Stimulated activated CD8-positive, alpha-beta memory T cell treated with anti-CD3 and anti-CD28 coated beads, Interleukin-7, amount 100 ng/mL, for 24 hours (primary cell): ENCODE measurements at places on chromosomes 7 and 10.

DNA sequence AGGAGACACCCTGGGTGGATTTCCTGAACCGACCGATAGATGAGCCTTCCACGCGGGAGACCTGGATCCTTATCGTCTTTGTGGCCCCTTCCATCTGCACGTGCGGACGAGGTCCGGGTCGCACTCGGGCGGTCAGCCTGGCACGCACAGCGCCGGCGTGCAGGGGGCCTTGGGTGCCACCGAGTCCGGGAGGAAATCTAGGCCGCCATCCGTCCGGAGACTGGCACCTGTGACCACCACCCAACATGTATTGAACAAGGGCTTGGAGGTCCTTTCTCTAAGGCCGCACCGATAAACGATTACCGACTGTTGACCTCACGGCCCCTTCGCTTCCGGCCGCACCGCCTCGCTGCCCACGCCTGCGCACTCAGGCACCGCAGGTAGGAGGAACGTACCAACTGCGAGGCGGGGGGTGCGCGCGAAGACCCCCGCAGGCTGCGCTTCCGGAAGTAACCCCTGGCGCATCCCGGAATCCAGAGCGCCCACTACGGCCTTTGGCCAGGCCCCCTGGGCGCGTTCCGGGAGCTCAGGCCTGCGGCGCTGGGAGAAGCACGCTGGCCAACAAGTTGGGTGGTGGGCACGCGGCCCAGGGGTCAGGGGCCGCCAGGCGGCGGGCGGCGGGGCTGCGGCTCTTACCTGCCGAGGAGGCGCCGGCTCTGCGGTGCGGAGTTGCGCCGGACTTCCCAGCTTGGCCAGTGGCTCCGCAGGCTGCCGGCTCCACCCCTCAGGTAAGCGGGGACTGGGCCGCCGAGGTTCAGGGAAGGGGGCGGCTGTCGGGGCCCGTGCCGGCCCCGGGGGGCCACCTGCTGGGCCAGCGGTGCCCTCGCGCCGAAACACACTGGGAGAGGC lies at the start of the genes ACTR3C and LRRC61:
Gene ACTR3C (minus strand): TSS at position 713 of the 849 bp plus-strand sequence. CDS start 28,249 bp downstream, outside the sequence.
Gene LRRC61 (plus strand): TSS at position 523 of the 849 bp plus-strand sequence. CDS start 13,507 bp downstream, outside the sequence.
- DNase-seq, result peak; percentile 30

DNA sequence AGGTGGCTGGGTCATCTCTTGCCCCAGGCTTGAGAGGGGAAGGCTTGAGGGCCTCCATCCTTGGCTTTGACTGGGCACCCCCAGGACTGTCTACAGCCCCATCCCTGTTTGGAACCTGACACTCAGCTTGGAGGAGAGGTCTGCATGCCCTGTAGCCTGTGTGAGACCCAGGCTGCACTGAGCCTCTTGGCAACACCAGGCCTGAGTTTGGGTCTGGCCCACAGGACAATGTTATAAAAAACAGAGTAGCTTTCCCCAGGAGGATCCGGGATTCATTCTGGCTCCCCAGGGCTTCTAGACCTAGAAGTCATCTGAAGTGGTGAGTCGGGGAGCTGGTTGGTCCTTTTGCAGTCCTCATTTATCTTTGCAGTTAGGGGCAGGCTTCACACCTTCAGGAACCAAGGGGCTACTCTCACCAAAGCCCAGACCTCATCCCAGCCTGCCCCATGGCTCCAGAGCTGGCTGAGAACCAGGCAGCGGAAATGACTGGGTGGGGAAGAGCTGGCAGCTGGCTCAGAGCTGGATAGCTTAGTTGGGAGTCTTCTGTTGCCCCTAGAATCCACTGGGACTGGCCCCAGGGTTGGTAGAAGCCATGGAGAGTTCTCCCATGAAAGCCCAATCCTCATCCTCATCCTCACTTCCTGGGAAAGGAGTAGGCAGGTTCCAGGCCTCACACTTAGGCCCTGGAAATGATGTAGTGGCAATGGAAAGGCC lies 68.8 kb downstream of the ADCYAP1R1 start:
- no peak for DNase-seq

DNA sequence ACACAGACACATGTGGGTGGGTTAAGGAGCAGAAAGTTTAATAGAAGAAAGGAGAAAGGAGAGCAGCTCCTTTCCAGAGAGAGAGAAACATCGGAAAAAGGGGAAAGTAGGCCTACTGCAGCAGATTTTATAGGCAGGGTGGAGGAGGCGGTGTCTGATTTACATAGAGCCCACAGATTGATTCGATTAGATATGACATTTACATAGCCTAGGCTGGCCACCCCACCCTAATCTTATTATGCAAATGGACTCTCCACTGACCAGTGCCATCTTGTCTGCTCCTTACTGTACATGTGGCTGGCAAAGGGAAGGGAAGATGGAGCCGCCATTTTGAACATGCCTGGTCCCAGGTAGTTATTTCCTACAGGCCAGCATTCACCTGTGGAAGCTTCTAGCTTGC lies 38.7 kb upstream of the SCIN start:
- no peak for DNase-seq

DNA sequence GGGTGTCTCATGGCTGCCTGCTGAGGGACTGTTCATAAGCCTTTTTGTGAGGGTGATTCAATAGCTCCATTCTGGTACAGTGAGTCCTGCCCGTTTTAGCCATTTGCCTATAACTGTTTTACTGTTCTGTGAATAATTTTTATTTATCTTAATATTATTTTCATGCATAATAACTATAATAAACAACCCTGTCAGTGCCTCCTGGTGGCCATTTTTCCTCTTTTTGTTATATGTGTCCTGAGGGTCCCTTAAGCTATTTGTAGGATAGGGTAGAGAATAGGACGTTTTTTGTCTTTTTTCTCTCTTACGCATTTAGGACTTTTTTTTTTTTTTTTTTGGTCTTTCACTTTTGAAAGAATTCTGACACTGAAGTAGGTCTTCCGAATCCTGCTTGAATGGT lies 2.9 kb downstream of the C1QL3 start:
- no peak for DNase-seq

DNA sequence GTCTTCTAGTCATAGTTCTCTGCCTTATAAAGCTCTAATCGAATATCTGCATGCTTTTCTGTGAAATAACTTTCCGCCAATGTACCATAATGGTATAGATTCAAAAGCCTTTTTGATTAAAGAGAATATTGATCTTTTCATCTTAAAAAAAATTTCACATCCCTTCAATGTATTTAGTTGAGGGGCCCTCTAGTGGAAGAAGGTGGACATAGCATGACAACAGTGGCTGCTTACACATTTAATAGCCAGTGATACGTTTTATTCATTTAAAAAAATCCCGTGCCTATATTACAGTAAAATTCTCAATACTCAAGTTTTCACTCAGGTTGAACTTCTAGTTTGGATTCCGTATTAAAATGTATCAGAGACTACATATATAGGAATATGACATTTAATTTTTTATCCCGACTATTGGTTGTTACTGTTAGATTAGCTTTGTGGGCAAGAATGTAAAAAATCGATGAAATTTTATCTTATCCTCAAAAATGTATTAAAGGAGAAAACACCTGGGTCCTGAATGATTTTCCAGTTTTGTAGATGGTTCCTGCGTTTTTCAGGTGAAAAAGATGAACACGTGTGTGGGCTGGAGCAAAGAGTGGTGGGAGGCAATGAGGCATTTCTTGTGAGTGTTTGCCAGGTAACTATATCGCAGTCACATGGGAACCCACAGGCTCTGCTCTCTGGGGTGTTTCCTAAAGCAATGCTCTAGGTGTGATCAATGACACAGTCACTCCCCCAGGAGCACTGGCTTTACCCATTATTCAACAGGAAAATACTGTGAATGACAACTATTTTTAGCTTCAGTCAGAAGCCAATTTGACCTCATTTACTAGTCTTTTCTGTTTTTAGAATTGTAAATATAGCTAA lies 24.1 kb upstream of the PNLIP start:
- DNase-seq, result no peak

- no peak for DNase-seq
These were observed 203.7 kb upstream of the STK17A start for GRCh38 chr7:43379210-43379609.

GRCh38 chr10:6320320-6321010 lies 117.7 kb downstream of the PFKFB3 start:
- no peak for DNase-seq

DNA sequence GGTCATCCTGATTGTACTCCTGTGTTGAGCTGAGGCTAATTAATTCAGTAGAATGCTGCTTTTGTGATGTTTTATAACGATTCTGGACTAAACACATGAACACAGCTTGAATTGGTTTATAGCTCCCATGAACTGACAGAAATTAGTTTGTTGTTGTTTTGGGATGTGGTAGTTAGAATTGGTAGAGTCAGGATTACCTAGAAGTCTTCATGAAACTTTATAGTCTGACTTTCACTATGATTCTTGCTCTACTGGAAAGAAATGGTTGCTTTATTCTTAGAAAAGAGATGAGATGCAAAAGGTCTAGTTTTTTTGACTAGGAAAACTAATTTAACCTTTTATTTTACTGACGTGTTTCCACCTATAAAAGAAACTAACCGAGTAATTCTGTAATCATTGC lies 23.4 kb upstream of the TRUB1 start:
- DNase-seq, result no peak

- DNase-seq, result no peak
These were observed 133.3 kb downstream of the TEX36 start for GRCh38 chr10:125549653-125550052.

GRCh38 chr10:21055339-21056135 lies 158.4 kb upstream of the NEBL start:
- no peak for DNase-seq

GRCh38 chr7:111755383-111755782 lies 193.1 kb upstream of the IMMP2L start:
- no peak for DNase-seq

- no peak for DNase-seq
These were observed 95.9 kb downstream of the OTUD1 start for GRCh38 chr10:23534761-23535160.

- no peak for DNase-seq
These were observed 249.5 kb upstream of the SHH start for GRCh38 chr7:156061689-156062255.

GRCh38 chr10:100670828-100671479 lies 74.4 kb upstream of the PAX2 start:
- DNase-seq, result peak; percentile 54

DNA sequence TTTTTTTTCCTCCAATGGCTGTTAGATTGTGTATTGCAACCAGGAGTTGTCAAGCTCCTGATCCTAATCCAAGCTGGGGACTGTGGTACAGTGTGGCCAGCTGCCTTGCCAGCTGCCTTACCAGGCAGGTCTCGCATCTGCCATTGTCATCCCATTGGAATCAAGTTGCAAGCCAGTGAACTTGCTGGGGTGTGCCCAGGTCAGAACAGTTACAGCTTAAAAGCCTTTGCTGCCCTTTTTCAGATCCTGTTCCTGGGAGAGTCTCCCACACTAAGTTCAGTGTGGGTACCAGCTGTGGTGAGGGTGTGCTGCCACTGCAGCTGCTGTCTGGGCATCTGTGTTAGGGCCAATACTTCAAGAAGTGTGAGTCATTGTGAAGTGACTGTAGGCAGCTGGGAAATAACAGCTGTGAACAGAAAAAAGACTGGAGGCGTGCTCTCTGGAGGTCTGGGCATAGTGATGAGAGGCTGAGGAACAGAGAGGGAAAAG lies 72.8 kb downstream of the CCNY start:
- DNase-seq, result no peak

DNA sequence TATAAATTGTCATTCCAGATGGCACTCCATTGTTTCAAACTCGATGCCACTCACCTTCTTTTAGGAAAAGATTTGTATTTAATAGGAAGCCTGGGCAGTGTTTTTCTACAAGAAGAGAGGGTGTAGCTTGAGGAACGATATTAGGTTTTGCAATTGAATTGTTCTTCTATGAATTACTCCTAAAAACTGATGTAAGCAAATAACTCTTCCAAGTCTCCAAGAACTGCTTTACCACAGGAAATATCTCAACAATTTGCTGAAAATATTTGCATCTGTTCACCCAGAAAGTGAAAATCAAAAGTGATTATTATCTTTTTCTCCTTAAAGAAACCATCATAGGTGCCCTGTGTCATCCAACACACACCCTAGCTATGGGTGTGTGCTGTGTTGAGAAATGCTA lies 261.3 kb upstream of the MEOX2 start:
- no peak for DNase-seq

- no peak for DNase-seq
These were observed 70.5 kb downstream of the KLF6 start for GRCh38 chr10:3714531-3714930.

DNA sequence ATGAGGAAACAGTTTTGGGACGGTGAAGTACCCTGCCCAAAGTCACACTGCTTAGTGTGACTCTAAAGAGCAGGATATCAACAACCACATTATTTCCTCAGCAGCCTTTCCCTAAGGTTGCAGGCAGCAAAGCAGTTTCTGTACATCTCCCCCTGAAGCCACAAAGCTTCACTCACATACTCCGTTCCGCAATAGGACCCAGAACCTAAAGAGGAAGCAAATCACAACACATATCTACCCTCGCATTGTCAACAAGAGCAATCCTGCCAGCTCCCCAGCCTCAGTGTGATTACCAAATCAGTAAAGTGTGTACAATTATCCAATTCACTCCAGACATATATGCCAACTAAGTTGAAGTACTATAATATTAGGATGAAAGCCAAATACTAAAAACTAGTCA lies 30.8 kb downstream of the VAX1 start:
- no peak for DNase-seq

DNA sequence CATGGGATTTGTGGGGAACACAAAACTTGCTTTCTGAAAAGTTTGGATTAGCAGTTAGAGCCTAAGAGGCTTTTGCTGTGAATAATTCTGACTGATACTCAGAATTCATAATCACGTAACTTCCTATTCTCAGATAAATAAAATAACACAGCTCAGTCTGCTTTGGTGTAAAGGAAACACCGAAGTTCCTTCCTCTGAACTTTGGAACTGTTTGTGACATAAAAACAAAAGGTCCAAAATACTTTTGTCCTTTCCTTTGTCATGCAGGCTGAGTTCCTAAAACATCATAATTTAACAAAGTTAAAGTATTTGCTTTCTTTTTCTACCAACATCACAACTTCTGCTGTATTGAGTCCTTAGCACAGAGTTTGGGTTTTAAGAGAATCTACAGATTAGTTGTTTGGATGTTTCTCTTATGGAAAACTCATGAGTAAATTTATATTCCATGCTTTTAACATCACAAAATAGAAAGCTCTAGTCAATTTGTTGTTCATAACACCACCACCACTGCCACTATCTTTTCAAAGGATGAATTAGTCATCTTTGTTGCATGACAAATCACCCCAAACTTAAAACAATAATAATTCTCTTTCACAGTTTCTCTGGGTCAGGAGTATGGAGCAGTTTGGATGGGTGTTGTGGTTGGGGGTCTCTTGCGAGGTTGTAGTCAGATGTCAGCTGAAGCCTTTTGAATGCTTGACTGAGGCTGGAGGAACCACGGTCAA lies 123.4 kb downstream of the REEP3 start:
- DNase-seq, result no peak
